ENCODE measurements at places on chromosomes 12 and 14.

- no peak for DNase-seq
Observed at GRCh38 chr14:105305345-105305744, 4.5 kb upstream of the BRF1 start.

DNA sequence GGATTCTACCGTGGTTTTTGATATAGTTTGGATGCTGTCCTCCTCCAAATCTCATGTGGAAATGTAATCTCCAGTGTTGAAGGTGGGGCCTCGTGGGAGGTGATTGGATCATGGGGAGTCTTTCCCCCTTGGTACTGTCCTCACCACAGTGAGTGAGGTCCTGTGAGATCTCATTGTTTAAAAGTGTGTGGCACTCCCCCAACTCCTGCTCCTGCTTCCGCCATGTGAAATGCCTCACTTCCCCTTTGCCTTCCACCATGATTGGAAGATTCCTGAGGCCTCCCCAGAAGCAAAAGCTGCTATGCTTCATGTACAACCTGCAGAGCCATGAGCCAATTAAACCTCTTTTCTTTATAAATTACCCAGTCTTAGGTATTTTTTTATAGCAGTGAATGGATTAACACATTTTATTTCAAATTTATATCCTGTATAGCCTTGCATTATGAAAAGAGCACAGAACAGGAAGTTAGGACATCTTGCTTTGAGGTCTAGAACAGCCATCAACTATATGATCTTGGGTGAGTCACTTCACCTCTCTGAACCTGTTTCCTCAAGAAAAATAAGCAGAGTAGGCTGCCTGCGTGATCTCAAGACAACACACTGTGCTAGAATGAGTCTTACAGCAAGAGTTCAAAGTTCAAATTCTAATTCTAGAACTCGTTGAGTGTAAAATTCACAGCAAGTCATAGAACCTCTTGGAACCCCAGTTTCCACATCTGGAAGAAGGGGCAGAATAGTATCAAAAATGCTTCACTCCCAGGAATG is 160.9 kb upstream of the EEA1 start:
- DNase-seq = no peak

DNA sequence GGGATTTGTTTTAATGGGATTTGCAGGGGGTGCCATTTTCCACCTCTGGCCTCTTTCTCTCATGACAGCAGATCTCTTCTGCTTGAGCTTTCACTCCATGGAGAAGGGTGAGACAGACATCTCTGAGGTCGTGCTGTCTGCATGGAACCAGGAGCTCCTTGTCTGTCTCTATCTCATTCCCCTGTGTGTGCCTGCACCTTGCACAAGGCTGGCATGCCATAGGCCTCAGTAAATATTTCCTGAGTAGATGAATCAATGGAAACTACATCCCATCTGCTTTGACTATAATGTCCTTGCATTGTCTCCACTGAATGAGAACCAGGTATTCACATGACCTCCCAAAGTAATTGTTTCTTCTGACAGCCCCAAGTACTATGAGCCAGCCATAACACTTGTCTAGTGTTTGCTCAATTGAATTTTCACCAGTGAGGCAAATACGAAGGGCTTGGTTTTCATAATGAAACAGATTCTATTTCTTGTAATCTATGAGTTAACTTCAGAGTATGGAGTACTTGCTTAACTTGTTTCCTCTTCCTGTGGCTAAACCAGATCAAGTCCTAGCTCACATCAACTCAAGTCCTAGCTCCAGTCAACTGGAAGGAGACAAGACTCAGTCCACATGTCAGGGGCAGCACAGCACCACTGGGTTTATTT is 32.3 kb downstream of the KCNK13 start:
- peak; percentile 32 for DNase-seq

DNA sequence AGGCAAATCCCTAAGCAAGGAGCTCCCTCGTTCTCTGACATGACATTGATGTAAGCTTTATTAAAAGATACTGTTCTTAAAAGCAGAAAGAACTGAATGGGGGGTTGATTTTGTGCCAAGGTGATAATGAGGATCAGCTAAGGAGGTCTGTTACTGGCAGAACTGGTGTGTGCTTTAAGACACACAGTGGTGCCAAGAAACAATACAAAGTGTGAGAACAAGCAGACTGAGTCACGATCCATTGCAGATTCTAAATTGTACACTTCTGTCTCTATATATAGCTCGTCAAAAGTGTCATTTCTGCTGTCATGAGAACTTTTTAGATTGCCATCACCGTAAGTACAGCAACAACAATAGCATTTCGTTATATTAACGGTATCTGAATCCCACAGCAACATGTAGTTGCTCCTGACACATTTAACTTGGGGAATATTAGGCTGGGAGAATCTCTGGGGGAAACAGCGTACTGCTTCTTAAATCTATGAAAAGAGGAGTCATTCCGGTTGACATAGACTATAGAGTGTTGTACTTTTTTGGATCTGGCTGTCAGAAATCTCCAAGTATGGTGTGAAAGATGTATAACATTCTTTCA is 151.3 kb upstream of the PRKD1 start:
- no peak for DNase-seq

DNA sequence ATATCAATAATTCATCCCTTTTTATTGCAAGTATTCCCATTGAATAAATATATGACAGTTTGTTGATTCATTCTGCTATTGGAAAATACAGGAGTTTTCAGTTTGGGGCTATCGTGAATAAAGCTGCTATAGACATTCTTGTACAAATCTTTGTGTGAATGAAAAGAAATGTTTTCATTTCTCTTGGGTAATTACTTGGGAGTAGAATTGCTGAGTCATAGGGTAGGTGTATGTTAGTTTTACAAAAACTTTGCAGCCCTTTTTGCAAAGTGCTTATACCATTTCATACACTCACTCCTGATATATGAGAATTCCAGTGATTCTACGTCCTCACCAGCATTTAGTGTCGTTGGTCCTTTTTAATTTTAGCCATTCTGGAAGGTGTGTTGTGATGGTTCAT is 6.9 kb upstream of the PTCSC3 start:
- DNase-seq = no peak

DNA sequence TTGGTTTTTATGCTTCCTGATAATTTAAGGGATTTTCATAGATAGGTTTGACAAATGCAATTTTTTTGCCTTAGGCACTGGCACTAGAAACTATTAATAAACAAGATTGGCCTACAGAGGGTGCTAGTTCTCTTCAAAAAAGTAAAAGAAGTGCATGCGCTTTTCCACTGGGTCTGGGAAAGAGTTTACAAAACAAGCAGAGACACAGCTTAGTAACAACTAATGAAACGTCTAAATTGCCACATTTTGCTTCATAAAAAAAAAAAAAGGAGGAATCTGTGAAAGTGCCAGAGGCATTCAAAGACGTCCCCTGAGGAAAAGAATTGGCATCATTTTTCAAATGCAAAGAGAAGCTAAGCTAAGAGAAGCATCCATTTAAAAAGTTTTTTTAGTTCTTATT is 58.3 kb upstream of the EEA1 start:
- peak; percentile 79 for DNase-seq

- no peak for DNase-seq
Observed at GRCh38 chr12:13177373-13177772, 19.2 kb upstream of the EMP1 start.

DNA sequence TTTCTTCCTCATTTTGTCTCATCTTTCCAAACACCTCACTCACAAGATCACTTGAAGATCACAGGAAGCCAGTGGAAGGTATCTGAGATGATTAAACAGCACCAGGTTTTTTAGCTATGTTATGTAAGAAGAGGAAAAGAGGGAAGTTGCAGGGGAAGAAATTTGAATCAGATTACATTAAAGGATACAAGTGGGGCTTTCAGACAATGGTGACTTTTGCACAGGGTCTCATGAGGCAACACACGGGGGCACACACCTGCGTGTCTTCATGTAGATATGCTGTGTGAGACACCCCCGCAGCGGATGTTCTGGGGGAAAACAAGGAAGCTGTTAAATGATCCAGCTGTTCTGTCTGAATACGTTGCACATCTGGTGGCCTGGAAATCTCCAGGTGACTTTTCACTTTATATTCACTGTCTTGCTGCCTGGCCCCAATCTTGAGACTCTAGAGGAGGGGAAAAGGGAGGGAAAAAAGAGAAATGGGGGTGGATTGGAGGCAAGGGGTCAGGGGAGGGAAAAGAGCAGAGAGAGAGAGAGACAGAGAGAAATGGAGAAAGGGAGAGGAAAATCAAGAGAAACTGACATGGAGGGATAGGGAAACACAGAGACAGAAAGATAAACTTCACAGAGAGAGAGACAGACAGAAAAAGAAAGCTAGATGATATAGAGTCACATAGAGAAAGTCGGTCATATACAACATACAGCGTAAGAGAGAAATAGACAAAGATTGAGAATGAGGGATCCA is 36.3 kb upstream of the PPP1CC start:
- DNase-seq = no peak

DNA sequence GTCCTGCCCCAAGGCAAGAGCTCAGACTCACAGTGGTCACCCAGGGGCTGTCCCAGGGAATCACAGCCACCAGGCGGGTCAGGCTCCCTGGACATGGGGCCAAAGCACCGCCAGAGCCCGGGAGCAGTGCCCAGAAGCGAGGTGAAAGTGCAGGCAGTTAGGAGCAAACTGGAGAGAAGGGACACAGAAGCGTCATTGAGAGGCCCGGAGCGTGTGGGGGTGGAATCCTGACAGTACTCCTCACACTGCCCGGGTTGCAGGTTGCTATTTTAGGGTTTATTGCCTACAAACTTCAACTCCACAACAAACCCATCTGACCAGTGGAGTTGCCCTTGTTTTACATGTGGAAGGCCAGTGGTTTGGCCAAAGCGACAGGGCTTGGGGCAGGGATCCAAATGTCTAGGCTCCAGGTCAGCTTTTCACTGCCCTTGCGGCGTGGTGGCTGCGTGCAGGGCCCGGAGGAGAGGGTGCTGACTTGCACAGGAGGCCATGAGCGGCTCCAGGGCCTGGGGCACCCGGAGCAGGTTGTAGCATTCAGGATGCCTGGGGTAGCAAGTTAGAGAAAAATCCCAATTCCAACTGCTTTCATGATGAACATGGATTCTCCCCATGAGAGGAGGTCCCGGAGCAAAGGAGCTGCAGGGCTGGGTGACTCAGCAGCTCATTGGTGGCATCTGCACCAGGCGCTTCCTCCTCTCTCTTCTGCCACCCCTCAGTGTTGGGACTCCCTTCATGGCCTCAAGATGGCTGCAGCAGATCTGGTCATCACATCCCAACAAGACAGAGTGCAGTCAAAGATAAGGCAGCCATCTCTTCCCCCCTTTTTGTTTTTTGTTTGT is 112.3 kb upstream of the NCOR2 start:
- DNase-seq = no peak

- no peak for DNase-seq
Observed at GRCh38 chr12:103780093-103780440, 61.0 kb downstream of the NT5DC3 start.

DNA sequence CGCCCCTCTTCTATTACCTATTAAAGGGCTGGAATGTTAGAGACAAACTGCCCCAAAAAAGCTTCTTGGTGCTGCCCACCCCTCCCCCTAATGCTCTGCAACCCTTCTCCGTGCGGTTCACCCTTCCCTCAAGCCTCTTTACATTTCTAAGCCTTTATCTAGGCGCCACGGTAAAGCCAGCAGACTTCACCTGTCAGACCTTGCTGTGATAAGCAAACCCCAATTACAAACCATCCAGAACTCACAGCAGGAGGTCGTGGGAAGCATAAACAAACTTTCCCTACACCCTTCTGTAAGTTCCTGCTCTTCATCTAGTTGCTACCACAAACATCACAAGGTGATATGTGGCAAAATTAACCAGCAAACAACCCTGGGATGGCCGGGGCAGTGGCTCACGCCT is 56.8 kb downstream of the MOK start:
- DNase-seq = no peak

DNA sequence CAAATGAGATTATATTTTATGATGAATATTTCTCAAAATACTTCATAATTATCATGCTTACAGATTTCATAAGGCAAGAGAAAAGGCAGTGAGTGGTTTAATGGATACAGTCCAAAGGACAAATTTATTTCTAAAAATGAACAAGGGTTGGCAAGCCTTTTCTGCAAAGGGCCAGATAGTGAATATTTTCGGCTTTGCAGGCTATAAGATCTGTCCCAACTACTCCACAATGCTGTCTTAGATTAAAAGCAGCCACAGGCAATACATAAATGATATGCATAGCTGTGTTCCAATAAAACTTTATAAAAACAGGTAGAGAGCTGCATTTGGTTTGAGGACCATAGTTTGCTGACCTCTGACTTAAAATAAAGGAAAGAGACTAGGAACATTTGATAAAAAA is 42.9 kb upstream of the STK38L start:
- DNase-seq = no peak

GRCh38 chr12:89731089-89731488 is 22.5 kb upstream of the ATP2B1 start:
- no peak for DNase-seq

- DNase-seq = no peak
Observed at GRCh38 chr12:11947213-11947612, 123.5 kb upstream of the BCL2L14 start.

GRCh38 chr12:2890001-2890387 is 697 bp upstream of the TULP3 start:
- no peak for DNase-seq

- DNase-seq = no peak
Observed at GRCh38 chr14:47262801-47263200, 412.6 kb downstream of the MDGA2 start.

DNA sequence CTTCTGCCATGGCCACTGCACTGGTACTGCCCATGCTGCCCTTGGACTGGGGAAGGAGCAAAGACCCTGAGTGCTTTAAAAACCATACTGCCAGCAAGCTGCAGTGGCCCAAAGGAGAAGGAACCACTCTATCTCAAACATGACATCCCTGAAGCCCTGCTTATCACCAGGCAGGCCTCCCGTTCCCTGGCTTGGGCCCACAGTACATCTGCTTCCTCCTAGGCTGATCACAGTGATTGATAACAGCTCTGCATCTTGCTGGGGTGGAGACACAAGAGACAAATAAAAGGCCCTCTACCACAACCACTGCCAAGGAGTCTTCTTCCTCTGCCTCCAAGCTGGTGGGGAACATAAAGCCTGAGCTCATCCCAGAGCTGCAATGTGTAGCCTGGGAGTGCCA is 567.5 kb downstream of the TRHDE start:
- no peak for DNase-seq

GRCh38 chr14:68164711-68165113 is 345.1 kb downstream of the RAD51B start:
- DNase-seq = no peak

DNA sequence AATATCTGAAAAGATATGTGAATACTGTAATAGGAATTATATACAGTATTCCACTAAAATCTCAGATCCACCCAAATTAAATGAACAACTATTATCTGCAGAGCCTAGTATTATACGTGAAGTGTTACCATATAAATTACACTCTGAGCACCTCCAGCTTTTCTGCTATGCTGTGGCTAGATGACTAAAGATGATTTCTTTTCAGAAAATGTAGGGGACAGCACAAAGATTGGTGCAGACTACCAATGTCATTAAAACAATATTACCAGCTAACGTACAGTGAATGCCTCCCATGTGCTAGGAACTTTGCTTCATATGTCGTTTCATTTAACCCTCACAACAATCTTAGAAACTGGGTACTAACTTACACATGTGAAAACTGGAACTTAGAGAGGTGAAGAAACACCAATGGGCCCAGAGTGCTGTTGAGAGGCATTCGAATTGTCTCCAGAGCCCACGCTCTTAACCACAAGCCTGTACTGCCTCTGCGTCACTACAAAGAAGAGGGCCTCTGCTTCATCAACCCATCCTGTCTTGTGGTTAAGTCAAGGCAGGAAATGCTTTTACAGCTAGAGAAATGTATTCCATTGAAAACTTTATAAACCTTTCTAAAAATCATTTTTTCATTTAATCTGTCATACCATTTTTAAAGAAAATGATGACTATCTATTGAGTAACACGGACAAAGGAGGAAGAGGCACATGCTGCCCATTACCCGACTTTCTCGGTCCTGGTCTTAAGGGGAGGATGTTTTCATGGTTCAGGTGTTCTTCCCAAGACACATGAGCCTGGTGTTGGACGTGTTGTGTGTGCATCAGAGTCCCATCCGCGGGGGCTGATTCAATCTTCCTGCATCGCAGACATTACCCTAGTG is 1.3 kb downstream of the GPR65 start:
- no peak for DNase-seq
